ENCODE measurements at places on chromosomes 7 and 10.
A peak's percentile ranks its signal among the peaks of the same experiment; 100 is the strongest.

- peak; percentile 75 for DNase-seq
Observed at GRCh38 chr10:103473261-103473671, 5.8 kb downstream of the CALHM3 start.

GRCh38 chr7:115799430-115799829 lies 231.1 kb downstream of the TFEC start:
- no peak for DNase-seq

DNA sequence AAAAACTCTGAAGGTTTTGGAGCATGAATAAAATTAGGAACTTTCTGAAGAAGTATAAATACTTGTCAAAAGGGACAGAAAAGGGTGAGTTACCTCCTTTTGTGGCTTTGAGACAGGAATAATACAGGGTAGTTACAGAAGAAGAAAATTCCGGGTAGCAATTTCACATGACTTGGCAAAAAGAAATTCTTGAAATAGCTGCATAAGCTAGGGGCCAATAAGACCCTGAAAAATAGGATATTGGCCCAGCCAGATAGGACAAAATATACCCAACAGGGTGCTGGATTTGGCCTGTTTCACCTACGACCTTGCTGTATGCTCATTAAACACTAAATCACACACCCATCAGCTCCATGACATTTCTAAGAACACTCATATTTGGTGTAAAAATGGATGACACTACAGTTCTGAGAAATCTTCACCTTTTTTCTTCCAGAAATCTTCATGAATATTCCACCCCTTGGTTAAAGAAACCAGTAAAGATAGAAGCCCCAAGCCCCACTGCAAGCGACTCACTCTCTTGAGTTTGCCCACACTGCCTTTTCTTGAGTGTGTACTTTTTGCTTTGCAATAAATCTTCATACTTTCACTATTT lies 362.7 kb downstream of the SEMA3D start:
- DNase-seq = no peak

- DNase-seq = no peak
Observed at GRCh38 chr10:49284356-49284755, 14.6 kb upstream of the C10orf71 start.
